ENCODE measurements at places on chromosomes 11 and 22. TPM values are rescaled to one million over a fixed set of nuclear protein-coding genes. Genes with fewer than 3 reads are reported as not detected.

- no peak for DNase-seq
These were observed 76.0 kb downstream of the EXT2 start for GRCh38 chr11:44171518-44171917.

DNA sequence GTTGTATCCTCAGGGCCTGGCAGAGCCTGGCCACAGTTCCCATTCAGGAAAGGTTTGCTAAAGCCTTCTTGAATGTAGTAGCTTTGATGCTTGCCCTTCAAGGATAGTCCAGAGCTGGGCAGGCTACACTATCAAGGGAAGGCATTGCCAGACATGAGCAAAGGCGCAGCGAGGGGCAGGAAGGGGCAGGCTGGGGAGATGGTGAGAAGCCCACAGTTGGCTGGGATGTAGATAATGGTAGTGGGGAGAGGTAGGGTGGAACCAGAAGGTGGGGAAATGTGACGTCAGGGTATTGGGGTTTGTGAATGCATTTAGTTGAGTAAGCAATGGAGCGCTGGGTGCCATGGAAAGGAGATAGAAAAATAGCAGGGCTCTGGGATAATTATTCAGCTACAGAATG is 28.6 kb downstream of the LRRC32 start:
- no peak for DNase-seq

DNA sequence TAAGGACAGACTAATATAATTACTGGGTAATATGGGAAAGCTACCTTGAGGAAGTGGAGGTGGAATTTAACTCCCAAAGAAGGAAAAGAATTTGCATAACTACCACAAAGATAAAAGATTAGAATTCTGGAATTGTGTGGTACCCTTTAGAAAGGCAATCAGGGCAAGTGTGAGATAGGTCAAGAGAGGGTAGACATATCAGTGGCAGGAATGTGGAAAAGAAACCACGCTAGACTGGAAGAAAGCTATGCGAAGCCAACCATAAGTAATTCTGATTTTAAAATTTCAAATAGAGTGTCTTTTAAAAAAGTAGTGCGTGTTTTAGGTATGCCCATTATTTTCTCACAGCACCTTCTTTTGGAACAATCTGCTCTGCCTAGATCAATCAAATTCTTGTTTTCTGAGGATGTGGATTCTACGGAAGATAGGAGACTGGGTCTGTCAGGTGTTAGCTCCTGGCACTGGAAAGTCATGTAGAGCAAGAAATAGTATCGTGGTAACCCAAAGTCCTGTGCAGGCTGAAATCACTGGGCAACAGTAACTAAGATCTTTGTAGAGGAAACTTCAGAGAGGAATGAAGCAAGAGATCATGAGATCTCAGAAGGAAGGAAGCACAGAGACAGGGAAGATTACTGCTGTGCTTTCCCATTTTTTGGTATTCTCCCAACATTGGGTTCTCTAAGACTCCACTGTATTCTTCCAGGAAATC is 111.3 kb upstream of the MTMR2 start:
- no peak for DNase-seq

DNA sequence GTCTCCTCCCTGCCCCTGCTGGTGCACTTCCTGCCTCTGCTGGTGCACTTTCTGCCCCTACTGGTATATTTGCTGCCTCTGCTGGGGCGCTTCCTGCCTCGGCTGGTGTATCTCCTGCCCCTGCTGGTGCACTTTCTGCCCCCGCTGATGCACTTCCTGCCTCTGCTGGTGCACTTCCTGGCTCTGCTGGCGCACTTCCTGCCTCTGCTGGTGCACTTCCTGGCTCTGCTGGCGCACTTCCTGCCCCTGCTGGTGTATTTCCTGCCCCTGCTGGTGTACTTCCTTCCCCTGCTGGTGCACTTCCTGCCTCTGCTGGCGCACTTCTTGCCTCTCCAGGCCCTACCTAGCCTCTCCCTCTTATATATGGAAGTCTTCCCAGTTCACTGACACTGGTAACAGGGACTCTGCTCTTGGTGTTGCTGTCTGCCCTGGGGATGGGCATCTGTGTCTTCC is 10.1 kb downstream of the MTFP1 start:
- DNase-seq, result no peak

DNA sequence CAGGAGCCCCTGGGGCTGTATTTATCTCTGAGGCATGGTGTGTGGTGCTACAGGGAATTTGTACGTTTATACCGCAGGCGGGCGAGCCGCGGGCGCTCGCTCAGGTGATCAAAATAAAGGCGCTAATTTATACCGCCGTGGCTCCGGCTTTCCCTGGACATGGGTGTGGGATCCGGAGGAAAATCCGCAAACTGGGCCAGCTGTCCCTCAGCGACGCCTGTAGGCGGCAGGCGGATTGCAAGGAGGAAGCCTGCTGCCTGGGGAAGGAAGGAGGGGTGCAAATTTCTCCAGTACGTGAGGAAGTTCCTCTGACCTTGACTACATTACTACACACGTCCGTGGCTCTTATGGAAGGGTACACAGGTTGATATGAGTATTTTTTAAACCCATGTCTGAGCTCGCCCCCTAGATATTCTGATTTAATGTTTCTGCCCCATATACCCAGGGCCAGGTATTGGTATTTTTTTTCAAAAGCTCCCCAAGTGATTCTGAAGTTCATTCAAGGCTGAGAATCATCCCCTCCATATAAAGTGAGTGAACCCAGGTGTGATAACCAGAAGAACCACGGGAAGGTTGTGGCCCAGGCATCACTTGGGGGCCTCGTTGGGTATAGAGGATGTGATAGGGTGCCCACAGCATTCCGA is 2.8 kb downstream of the MYOD1 start:
- no peak for DNase-seq

GRCh38 chr22:35528927-35529326 is 11.7 kb upstream of the RASD2 start:
- no peak for DNase-seq

Gene C11orf91
- polyA plus RNA-seq, result not detected

Gene SLC17A6
- not detected for polyA plus RNA-seq

Data from heart right ventricle (tissue), 16 donors.